ENCODE measurements at places on chromosomes 2 and 18.

DNA sequence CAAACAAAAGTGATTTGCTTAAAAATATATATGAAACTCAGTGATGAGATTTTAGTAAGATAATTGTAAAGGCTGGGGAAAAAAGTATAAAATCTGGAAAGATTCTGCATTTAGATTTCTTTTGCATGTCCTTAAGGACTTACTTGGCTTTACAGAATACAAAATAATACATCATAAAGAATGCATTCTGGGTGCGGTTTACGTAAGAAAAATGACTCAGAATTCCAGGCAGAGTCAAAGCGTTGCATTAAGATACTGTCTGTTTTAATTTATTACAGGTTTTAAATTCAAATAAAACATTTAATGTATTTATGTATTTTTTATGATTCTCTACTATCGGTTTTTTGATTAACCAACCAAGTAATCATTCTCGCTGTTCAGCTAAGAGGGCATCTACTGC is 178.0 kb downstream of the SH3BP4 start:
- no peak for DNase-seq

GRCh38 chr2:230552181-230552580 is 136.2 kb downstream of the SP100 start:
- DNase-seq: no peak

GRCh38 chr2:44242904-44243303 is 32.4 kb upstream of the SLC3A1 start:
- no peak for DNase-seq

GRCh38 chr2:24307961-24308360 is 52.4 kb downstream of the ITSN2 start:
- no peak for DNase-seq

GRCh38 chr2:71995067-71995665 is 152.5 kb downstream of the CYP26B1 start:
- DNase-seq: no peak

- no peak for DNase-seq
Observed at GRCh38 chr2:172179045-172179701, 76.5 kb upstream of the DLX2 start.

DNA sequence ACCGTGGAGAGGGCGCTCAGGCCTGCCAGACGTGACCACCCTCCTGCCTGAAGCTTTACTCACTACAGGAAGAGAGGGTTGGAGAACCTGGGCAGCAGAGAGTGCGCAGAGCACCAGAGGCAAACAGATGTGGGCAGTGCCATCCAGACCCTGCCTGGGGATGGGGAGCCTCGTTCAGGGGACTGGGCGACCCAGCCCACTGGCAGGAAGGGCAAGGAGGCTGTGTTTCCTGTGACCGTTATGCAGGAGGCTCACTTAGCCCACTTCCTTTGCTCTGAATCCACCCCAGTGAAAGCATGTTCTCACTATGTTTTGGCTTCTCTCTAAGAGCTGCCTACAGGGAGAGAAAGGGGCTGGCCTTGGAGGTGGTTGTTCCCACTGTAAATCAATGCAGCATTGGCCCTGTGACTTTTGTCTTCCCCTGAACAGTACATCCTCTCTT is 23.0 kb upstream of the ACKR3 start:
- peak; percentile 36 for DNase-seq

GRCh38 chr2:219252570-219252899 is 508 bp upstream of the TUBA4B start:
- peak; percentile 57 for DNase-seq

DNA sequence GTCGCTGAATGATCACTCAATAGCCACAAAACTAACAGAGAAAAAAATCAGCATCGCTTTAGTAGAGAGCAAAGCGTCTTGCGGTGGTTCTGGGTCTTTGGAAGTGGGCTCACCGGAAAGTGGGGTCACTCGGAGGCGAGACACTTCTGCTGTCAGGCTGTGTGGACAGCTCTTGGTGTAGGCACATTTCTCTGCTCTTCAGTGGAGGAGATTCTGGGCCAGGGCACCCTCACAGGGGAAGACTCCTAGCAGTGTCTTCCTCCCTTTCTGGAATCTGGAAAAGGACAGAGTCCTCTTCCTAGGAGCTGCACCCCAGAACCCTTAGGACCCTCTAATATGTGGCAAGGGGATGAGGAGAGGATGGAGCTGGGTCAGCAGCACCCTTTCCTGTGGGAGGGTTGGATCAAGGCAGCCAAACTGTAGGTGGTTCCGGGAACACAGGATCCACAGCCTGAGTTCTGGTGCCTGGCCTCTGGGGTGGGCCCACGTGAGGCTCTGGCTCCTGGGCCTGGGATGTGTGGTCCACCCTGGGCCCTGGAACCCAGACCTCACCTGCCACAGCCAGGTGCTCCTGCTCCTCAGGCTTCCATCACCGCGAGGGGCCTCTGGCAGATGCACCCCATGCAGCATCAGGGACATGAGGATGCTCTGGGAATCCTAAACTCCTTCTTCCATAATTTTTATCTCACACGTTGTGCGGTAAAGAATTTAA is 25.1 kb downstream of the GPR35 start:
- DNase-seq: no peak

DNA sequence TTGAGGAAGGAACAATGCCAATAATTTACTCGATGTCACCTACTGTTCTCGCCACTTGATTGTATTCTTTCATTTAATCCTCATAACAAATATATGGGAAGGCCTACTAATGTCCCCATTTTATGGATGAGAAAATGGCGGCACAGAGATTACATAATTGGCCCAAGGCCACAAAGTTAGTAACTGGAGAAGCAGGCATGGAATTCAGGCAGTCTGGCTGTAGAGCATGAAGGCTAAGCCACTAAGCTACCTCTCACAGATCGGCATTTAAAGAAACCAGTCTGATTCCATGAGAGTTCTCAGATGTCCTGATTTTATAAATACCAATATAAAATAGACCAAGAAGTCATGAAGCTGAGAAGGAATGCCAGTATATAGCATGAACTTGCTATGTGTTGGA is 121.8 kb upstream of the EPAS1 start:
- no peak for DNase-seq

GRCh38 chr2:120548627-120549608 is 186.8 kb upstream of the GLI2 start:
- DNase-seq: no peak

DNA sequence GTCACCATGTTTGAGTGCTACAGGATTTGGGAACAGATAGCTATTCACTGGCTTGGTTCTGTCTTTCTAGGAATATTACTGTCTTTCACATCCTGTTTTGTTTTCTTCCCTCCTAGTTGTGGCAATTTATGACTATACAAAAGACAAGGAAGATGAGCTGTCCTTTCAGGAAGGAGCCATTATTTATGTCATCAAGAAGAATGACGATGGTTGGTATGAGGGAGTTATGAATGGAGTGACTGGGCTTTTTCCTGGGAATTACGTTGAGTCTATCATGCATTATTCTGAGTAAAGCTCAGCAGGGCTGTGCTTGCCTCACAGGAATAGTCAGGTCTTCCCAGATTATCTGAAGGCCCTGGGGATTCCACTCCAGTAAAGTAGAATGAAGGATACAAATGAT is 98.9 kb downstream of the ABI2 start:
- no peak for DNase-seq

- no peak for DNase-seq
Observed at GRCh38 chr2:208373460-208374089, 33.0 kb upstream of the PTH2R start.

- peak; percentile 59 for DNase-seq
Observed at GRCh38 chr2:127641846-127642507, 4.0 kb upstream of the GPR17 start.

DNA sequence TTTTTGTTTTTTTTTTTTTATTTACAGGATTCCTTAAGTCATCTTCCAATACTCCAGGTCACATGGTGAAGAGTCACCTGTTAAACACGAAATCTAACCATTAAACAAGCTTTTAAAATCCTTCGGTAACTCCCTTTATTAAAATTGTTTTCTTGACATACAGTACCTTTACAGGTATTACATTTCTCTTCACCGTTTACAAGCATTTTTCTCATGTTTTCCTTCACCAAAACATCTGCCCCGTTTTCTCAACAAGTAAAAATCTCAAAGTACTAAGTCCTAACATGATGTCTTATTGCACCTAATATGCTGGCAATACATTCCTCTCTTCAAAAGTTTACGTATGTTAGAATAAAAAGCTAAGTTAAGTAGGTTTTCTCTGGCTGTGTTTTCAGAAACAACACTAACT is 1.1 kb downstream of the PUM2 start:
- DNase-seq: no peak

DNA sequence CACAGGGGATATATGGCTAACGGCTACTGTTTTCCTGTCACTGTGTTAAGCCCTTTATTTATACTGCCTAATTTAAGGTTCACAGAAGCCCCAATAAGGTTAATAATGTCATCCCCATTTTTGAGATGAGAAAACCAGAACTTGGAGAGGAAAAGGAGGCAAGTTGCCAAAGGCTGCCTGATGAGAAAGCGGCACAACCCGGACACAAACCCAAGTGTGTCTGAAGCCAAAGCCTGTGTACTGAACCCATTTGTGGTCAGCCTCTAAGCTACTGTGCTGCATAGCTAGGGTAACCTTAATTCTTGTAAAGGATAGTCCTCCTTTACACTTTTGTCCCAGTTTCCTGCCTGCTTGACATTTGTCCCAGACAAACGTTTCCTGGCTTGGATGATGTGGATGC is 954.7 kb upstream of the FANCL start:
- DNase-seq: no peak

DNA sequence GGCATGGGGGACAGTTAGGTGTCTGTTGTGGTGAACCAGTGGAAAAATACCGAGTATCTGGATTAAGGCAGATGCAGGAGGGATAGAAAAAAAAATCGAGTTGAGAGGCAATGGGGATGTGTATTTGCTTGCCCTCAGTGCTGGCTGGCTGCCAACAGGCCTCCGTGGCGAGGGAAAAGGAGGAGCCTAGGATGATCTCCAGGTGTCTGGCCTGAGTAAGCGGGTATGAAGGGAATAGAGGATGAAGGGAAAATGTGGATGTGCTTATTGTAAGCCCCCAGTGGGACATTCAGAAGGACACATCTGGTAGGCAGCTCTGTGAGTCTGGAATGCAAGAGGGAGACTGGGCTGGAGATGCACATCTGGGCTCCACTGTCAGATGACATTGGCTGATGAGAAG is 22.8 kb downstream of the KCNS3 start:
- no peak for DNase-seq

GRCh38 chr2:129777762-129778583 is 201.5 kb upstream of the RAB6C start:
- DNase-seq: no peak

GRCh38 chr18:50716902-50717301 is 102.9 kb downstream of the MRO start:
- DNase-seq: no peak

GRCh38 chr2:224563537-224563936 is 21.6 kb downstream of the CUL3 start:
- DNase-seq: no peak

GRCh38 chr2:170113168-170113894 is 64.6 kb upstream of the MYO3B start:
- no peak for DNase-seq

DNA sequence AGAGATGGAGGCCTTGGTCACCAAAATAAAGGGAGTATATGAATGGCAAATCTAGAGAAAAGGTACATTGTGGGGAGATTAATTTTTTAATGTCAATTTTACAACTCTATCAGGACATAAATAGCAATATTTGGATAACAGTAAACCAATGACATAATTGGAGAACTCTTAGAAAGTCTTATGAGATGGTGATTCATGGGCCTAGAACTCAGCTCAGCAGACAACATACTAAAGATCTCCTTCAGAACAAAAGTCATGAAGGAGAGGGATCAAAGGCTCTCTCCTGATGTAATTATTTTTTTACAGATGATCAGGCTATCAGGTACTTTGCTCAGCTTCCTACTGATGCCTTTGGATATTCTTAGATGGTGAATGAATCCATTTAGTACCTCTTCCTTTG is 90.0 kb downstream of the CRACDL start:
- DNase-seq: no peak

DNA sequence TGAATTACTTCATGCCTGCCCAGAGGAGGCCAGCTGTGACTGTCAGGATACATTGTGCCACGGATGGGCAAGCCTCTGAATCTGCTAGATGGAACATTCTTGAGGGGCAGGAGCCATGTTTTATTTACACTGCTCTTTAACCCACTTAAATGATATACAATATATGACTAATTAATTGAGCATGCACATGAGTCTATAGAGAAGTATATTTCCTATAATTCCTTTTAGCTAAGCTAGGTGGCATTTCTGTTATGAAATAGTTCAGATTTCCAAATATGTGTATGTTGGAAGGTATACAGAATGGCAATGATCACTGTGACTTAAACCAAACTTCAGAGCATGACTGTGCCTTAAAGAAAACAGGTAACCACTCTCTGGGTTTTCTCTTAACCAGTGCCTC is 131.7 kb downstream of the RAB3GAP1 start:
- DNase-seq: no peak

GRCh38 chr2:175516555-175516954 is 335.0 kb upstream of the ATP5MC3 start:
- DNase-seq: no peak

DNA sequence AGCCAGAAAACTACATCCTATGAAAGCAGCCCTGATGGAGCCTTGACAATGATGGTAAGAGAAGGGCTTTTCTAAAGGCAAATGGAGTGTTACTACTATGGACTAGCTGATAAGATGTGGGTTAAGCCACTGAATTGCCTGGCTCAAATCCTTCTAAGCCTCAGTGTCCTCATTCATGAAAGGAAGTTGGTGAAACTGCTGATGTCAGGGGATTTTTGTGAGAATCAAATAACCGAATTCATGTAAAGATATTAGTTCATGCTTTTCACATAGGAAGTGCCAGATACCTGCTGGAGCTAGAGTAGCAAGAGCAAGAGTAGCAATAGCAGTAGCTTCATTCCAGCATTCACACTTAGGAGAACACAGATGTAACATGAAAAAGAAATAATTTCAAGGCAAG is 417.0 kb downstream of the METTL4 start:
- no peak for DNase-seq

DNA sequence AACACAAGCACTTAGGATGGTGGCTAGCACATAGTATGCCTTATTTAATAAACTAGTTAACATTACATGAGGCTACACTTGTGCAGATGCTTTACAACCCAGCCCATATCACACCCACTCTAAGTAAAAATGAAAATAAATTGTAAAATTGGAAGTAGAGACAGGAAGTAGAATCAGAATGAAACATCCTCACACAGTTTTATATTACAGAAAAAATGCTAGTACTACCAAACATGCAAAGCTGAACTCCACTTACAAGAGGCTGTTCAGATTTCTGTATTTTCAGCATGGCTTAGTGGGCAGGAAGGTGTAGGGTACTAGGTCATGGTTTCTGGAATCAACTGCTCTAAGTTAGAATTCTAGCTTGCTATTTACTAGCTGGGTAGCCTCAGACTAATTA is 18.2 kb upstream of the CRIM1 start:
- DNase-seq: no peak

DNA sequence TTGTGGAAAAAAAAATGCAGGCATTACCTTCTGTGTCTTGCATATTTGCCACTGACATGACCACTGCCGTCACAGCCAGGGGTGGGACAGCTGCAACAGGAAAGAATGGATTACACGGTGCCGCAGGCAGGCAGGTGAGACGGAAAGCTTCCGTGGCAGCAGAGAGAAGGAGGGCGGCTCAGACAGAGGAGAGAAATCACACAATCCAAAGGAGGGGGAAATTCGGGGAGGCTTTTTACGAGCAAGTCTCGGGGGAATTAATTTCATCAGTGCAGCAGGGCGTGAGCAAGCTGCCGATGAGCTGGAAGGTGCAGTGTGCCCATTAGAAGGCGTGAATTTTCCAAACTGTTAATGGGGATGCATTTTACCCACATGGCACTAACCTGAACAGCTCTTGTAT is 234.8 kb upstream of the PXDN start:
- DNase-seq: no peak

GRCh38 chr2:11263177-11263576 is 81.3 kb downstream of the ROCK2 start:
- no peak for DNase-seq

- DNase-seq: no peak
Observed at GRCh38 chr2:206431439-206431838, 11.9 kb upstream of the ADAM23 start.
